SIG-M5 (cell line): ENCODE measurements at places on chromosomes 1 and 21.

DNA sequence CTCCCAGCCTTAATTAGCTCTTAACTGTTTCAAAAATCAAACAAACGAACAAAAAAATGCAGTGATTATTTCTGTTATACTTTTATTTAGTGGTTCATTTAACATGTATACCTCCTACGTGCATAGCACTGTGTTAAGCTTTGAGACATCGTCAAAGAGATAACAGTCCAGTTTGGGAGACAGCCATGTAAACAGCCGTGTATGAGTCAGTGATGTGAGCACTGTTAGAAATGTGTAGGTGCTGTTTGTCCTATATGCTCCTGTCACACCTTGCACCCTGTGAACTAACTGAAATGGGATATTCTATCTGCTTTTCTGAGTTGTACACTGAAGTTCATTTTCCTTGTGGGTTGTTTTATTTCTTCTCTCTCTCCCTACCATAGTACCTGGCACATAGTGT is 109.7 kb upstream of the CACYBP start:
- DNase-seq, result no peak

DNA sequence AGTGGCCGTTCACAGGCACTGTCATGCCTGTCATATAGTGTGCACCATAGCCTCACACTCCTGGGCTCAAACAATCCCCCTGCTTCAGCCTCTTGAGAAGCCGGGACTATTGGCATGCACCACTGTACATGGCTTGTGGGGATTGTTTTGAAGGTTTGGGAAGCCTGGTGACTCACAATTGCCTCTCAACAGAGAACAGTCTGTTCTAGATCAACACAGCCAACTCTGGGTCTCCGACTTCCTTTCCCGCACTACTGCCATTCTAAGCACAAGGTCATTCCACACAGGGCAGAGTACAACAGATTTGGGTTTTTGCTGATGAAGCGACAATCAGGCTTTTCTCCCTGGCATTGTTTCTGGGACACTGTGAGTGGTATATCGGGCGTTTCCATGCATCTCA is 15.5 kb upstream of the AHCTF1 start:
- DNase-seq, result no peak

DNA sequence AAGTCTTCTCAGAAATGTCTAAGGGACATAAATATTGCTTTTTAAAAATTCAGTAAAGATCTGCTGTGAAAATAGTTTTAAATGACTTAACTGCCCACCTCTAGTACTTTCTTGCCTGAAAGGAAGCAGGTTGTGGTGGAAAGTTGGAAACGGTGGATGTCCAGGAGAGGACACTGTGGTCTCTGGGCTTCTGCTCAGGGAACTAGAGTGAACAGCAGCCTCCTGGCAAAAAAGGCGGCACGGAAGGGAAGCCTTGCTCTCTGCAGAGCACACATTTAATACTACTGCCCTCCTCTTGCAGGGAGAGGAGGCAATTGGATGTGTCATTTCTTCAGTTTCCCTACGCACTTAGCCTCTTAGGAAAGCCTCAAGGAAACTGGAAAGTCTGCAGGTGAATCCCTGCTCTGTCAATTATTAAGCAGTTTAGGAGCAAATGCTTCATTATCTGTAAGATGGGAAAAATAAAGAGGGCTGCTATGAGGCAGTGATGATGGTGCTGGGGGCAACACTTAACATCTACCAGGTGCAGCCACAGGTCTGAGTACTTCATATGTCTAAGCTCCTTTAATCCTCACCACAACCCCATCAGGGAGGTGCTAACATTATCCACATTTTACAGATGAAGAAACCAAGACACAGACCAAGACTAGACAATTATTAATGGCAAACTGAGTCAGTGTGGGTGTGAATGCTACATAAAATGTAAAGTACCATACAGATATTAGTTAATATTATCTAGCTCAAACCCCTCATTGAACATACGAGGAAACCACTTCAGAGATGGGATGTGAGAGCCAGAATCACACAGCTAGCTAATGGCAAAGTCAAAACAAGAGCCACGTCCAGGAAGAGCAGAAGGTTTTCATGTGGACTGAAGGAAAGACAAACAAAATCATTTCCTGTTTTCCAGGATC is 108.9 kb upstream of the ADAR start:
- DNase-seq, result no peak

GRCh38 chr1:234631721-234632125 is 21.7 kb upstream of the IRF2BP2 start:
- no peak for DNase-seq

- DNase-seq, result no peak
Measured at GRCh38 chr1:21914880-21915640, 22.1 kb downstream of the HSPG2 start.

DNA sequence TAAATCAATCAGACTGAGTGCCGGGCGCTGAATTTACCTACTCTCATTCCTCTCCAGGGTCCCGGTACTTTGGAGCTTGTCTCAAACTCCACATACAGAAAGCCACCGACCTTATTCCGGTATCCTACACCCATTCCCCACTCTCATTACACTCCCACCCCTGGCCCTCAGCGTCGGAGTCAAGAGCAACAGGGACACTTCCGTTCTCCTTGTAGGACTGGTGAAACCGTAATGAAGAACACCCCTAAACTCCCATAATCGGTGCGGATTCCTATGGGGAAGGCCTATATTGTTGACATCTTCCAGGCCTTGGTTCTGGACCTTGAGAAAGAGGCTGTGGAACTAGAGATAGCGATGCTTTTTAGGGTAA is 798 bp downstream of the ZBED6 start:
- no peak for DNase-seq

DNA sequence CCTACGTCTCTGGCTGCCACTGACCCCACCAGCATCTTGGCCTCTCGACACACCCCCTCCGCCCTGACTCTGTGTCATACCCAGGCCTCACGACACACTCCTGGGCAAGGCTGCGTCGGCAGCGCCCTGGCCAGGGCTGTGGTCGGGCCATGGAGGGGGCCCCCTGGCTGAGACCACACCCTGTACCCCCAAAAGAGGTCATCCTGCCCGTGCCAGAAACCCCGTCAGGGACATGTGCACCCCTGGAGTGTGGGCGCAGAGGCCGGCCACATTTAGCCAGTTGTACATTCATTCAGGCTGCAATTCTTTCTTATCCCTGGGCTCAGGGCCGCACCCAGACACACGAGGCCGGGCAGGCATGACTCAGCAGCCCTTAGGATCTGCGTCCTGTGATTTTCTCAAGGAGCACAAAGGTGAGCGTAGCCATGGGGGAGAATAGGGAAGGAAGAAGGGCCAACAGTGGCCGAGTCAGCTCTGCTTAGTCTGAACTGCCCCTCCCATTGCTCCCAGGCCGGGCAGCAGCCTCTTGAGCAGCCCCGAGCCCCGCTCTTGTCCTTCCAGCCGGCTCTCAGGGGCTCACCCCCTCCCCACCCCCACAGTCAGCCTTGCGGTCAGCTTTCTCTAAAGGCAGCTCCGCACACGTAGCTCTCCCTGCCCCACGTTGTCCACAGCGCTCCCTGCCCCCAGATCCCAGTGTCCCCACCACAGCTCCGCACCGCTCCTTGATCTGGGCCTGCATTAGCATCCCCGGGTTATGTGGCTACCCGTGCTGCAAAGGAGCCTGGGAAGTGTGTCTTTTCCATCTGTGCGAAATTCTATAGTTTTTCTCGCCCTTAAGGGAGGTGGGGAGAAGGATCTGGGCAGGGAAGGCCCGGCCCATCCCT is 7.9 kb downstream of the CSTB start:
- no peak for DNase-seq

GRCh38 chr1:41021526-41022308 is at the start of gene SLFNL1:
SLFNL1 (minus strand) TSS chr1:41021725; CDS start chr1:41020660, 1,065 bp downstream.
- DNase-seq, result no peak

- DNase-seq, result no peak
Measured at GRCh38 chr1:109240158-109241152, 8.9 kb upstream of the CELSR2 start.

- no peak for DNase-seq
Measured at GRCh38 chr21:36186081-36186480, 29.5 kb downstream of the DOP1B start.

DNA sequence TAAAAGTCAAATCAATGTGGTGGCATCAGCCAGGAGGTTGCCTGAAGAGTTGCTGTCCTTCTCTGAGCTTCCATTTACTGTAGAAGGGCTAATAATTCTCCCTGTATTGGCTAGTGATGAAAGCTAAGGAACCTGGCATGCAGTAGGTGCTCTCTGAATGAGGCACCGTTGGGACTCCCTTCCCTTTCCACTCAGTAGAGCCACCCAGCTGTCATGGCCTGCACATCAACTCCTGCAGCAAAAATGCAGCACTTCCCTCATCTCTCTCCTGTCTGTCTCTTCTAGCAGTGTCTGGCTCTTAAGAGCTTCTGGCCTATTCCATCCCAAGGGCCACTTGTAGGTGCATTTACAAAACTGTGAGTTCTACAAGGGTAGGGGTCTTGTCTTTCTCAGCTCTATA is 369.0 kb downstream of the MATN1 start:
- no peak for DNase-seq

DNA sequence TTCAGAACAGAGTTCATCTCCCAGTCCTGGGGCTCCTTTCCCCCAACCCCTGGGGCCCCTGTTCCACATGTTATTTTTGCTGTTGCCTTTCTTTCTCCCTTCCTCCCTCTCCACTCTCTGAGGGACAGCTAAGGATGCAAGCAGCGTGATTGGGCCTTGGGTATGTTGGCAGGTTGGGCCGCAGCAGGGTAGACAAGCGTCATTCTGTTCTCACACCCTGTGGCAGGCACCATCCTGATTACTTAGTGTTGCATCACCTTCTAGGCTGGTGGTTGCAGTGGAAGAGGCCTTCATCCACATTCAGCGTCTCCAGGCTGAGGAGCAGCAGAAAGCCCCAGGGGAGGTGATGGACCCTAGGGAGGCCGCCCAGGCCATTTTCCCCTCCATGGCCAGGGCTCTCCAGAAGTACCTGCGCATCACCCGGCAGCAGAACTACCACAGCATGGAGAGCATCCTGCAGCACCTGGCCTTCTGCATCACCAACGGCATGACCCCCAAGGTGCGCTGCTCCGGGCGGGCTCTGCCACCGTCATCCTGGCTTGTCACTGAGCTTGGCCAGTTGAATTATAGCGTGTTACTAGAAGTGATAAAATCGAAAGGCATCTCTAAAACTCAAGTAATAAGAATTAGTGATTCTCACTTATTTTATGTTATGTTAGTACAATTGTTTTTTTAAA is 43.4 kb downstream of the VANGL1 start:
- no peak for DNase-seq
